ENCODE measurements at places on chromosomes 1 and 21.

DNA sequence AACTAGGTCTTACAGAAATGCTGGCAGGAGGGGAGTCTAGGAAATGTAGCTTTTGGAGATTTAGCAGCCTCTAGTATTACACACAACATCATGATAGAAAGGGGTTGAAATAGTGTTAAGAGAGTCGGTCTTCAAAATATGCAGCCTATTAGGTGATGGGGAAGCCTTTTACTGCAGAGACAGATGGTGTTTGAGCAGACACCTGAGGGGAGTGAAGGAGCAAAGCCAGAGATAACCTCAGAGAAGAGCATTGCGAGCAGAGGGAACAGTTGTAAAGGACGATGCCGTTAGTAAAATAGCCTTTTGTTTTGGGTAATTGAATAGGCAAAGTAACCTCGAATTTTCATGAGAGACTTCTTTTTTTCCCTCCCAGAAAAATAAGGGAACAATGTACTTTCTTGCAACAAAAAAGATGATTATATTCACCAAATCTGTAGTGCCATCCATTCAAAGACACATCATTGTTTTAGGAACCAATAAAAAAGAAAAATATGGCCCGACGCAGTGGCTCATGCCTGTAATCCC lies 66.3 kb upstream of the KIF1B start:
- H3K4me3 ChIP-seq: no peak overlapping the region
- no peak for DNase-seq
- H3K36me3 ChIP-seq: peaks cover 18% of the 10 kb centered on the region
- no peaks in the 10 kb centered on the region for H3K27me3 ChIP-seq

DNA sequence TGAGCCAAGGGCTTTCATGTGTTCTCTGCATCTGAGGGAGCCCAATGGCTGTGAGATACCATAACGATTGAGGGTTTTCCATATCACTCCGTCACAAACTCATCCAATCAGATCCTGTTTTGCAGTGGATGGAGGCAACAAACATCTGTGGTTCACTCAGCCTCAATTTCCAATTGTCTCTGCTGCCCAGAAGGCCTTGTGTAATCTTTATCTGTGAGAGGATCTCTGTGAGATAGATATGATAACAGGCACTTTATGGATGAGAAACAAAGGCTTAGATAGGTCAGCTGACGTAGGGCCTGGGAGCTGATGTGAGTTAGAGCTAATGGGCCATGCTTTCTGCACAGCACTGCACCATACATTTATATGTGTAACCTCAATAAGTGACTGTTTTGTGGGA lies 3.3 kb upstream of the MTARC1 start:
- peaks cover 11% of the 10 kb centered on the region for H3K36me3 ChIP-seq
- H3K4me3 ChIP-seq: no peak overlapping the region
- peaks cover 3% of the 10 kb centered on the region for H3K4me1 ChIP-seq
- no peak for DNase-seq

DNA sequence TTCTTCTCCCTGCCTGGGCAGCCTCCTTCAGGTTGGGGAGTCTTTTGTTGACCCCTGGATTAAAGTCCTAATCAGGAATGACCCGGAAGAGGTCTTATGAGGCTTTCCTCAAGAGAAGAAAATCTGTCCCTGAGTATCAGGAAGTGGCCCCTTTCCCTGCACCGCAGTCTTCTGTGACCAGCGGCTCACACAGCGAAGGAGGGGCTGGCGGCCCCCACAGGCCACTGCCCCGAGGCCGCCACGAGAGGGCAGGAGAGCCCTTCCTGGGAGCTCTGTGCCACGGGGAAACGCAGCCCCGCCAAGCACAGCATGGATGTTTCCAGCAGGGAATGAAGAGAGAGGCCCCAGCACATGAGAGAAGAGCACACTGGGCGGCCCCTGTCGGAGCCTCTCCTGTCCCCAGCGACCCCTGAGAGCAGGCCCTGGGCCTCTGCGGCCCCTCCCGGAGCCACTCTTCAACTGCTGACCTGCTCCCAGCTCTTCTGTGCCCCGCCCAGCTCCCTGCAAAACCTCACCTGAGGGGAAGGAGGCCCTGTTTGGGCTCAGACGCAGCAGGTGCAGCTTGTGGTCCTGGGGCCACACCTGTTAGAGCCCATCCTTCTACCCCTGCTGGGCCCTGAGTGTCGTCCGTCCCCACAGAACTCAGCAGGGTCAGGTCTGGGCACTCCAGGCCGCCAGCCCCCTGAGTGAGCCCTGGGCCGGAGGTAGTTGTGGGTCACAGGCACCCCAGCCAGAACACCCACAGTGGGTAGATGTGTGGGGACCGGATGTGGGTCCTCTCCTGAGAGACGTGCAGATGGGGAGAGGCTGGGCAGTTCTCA lies 4.9 kb upstream of the POFUT2 start:
- H3K4me3 ChIP-seq: peak overlapping the region; percentile 73
- DNase-seq: peak; percentile 60
- H3K4me1 ChIP-seq: peaks cover 15% of the 10 kb centered on the region
- H3K27me3 ChIP-seq: peaks cover 4% of the 10 kb centered on the region
- no peak overlapping the region for H3K27ac ChIP-seq
- no peaks in the 10 kb centered on the region for H3K36me3 ChIP-seq

- no peaks in the 10 kb centered on the region for H3K36me3 ChIP-seq
- peaks cover 15% of the 10 kb centered on the region for H3K27me3 ChIP-seq
- peaks cover 12% of the 10 kb centered on the region for H3K4me1 ChIP-seq
- peak; percentile 0 for DNase-seq
- no peak overlapping the region for H3K27ac ChIP-seq
These were observed 626 bp downstream of the CXADR start for GRCh38 chr21:17513214-17514123.

- no peaks in the 10 kb centered on the region for H3K27me3 ChIP-seq
- H3K36me3 ChIP-seq: peaks cover 2% of the 10 kb centered on the region
- H3K27ac ChIP-seq: peak overlapping the region; percentile 51
- peak; percentile 25 for DNase-seq
These were observed 931 bp upstream of the CLSTN1 start for GRCh38 chr1:9824702-9825089.

- DNase-seq: no peak
- H3K4me3 ChIP-seq: no peak overlapping the region
- H3K27me3 ChIP-seq: peaks cover 1% of the 10 kb centered on the region
These were observed 144.4 kb upstream of the ZNF644 start for GRCh38 chr1:91166106-91166712.

DNA sequence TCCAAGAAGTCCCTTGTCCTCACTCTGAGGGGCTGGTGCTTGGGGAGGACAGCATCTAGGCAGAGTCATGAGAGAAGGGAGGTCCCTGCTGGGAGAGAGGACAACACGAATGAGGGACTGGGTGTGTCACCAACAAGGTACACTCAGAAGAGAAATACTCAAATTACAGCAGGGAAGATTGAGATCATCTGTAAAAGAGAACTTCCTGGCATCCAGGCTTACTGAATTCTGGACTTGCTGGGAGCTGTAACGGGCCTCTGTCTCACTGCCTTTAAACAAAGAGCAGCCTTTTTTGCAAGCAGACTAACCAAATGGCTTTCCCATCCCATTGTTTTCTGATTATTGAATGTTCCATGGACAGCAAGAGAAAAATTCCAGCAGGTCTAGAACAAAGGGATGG lies 195.7 kb upstream of the RAB4A start:
- H3K27ac ChIP-seq: no peak overlapping the region
- no peak for DNase-seq
- no peaks in the 10 kb centered on the region for H3K4me1 ChIP-seq
- H3K4me3 ChIP-seq: no peak overlapping the region

- no peaks in the 10 kb centered on the region for H3K4me1 ChIP-seq
- H3K36me3 ChIP-seq: no peaks in the 10 kb centered on the region
- DNase-seq: no peak
These were observed 220.9 kb upstream of the KCNK2 start for GRCh38 chr1:214861615-214862014.

- peaks cover 15% of the 10 kb centered on the region for H3K27me3 ChIP-seq
- H3K36me3 ChIP-seq: no peaks in the 10 kb centered on the region
- H3K4me3 ChIP-seq: no peak overlapping the region
- H3K27ac ChIP-seq: no peak overlapping the region
- no peak for DNase-seq
These were observed 32.8 kb downstream of the LHX4 start for GRCh38 chr1:180262628-180263488.

- peaks cover 14% of the 10 kb centered on the region for H3K36me3 ChIP-seq
- H3K4me3 ChIP-seq: no peak overlapping the region
- no peaks in the 10 kb centered on the region for H3K27me3 ChIP-seq
- DNase-seq: no peak
These were observed 18.4 kb downstream of the H6PD start for GRCh38 chr1:9253004-9253403.

DNA sequence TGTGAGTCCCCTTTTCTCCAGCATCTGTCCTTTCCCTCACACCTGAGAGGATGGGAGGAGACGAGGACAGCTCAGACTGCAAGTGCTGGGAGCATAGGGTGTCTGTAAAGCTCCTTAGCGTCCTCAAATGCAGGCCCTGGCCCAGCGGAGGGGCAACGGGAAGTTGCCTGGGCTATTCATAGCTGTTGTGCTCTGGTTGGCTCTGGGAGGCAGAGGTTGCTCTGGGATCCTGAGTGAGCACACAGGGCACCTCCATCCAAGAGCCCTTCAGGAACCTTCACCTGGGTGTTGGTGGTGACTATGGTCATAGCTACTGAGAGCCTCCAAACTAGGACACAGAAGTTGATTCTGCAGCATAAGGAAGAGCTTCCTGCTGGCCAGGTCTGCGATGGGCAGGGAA lies 2.6 kb downstream of the PADI1 start:
- no peak for DNase-seq
- peaks cover 22% of the 10 kb centered on the region for H3K4me1 ChIP-seq
- H3K4me3 ChIP-seq: peak overlapping the region; percentile 22
- H3K27me3 ChIP-seq: peaks cover 10% of the 10 kb centered on the region
- H3K36me3 ChIP-seq: peaks cover 1% of the 10 kb centered on the region

DNA sequence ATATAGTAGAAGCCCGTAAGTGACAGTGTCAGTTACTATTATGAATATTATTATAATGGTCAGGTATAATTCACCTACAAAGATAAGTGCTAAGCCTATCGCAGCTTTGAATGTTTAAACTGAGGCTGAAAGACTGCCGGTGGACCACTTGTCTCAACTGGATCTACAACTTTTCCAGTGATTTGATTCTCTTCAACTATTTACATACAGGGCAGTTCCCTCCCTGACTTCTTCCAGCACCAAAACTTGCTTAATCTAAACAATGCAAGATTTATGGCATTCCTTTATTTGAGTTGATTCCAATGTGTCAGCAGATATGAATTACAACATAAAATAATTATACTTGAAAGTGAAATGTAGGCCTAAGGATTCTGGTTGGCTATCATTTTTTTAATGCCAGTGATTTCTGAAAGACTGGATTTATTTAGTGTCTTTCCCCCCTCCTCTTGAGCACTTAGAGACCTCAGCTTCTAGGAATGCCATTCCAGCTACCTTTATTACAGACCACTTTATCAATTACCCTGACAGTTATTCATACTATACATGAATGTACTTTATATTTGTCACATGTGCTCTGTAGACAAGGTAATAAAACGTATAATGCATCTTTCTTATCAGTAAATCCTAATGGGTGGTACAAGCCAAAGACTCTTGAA lies 153.3 kb upstream of the C8B start:
- no peak overlapping the region for H3K27ac ChIP-seq
- H3K4me1 ChIP-seq: no peaks in the 10 kb centered on the region
- H3K4me3 ChIP-seq: no peak overlapping the region
- no peak for DNase-seq
- no peaks in the 10 kb centered on the region for H3K36me3 ChIP-seq

DNA sequence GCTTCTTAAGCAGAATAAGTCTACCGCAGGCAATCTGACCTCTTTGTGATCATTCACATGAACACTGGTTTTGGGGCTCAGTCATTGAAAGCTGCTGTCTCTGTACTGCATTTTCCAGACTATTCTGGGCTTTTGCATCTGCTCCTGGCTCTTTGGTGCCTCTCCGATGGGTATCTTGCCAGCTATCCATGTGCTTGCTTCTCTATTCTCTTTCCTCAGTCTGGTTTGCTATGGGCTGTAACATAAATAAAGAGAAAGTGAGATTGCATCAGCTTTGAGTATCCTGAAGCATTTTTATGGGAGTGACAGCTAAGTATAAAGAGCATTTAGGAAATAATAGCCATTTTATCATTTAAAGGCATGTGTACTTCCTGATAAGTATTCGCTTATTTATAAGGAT lies 70.7 kb downstream of the C1orf21 start:
- H3K27ac ChIP-seq: no peak overlapping the region
- no peaks in the 10 kb centered on the region for H3K4me1 ChIP-seq
- H3K4me3 ChIP-seq: no peak overlapping the region

GRCh38 chr21:36849461-36850105 lies 116.9 kb downstream of the HLCS start:
- no peak for DNase-seq
- no peak overlapping the region for H3K27ac ChIP-seq
- no peaks in the 10 kb centered on the region for H3K27me3 ChIP-seq

DNA sequence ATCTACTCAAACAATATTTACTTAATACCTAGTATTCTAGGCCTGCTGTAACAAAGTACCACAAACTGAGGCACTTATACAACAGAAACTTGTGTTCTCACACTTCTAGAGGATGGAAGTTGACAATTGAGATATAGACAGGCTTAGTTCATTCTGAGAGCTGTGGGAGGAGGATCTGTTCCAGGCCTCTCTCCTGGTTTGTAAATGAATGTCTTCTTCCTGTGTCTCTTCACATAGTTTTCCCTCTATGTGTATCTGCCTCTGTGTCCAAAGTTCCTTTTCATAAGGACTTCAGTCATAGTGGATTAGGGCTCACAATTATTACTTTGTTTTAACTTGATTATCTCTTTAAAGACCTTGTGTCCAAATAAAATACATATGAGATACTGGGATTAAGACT lies 251.1 kb downstream of the COL11A1 start:
- no peaks in the 10 kb centered on the region for H3K27me3 ChIP-seq
- H3K4me3 ChIP-seq: no peak overlapping the region
- no peak overlapping the region for H3K27ac ChIP-seq
- H3K4me1 ChIP-seq: no peaks in the 10 kb centered on the region

DNA sequence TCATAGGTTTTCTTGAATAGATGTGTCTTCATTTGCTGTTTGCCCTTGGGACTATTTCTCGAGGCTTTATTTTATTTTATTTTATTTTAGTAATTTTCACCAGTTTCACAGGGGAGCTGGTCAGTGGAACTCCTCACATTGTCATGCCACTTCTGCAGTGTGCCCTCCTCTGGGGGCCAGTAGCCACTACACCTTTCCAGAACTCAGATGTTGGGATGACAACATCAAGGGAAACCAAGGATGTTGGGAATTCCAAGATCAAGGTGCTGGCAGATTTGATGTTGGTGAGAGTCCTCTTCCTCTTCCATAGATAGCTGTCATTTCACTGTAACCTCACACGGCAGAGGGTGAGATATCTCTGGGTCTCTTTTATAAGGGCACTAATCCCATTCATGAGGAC lies 35.5 kb downstream of the SLC26A9 start:
- H3K36me3 ChIP-seq: no peaks in the 10 kb centered on the region
- peaks cover 3% of the 10 kb centered on the region for H3K27me3 ChIP-seq
- no peak for DNase-seq
- peaks cover 5% of the 10 kb centered on the region for H3K4me1 ChIP-seq
